ENCODE measurements at places on chromosomes 6 and 20.

DNA sequence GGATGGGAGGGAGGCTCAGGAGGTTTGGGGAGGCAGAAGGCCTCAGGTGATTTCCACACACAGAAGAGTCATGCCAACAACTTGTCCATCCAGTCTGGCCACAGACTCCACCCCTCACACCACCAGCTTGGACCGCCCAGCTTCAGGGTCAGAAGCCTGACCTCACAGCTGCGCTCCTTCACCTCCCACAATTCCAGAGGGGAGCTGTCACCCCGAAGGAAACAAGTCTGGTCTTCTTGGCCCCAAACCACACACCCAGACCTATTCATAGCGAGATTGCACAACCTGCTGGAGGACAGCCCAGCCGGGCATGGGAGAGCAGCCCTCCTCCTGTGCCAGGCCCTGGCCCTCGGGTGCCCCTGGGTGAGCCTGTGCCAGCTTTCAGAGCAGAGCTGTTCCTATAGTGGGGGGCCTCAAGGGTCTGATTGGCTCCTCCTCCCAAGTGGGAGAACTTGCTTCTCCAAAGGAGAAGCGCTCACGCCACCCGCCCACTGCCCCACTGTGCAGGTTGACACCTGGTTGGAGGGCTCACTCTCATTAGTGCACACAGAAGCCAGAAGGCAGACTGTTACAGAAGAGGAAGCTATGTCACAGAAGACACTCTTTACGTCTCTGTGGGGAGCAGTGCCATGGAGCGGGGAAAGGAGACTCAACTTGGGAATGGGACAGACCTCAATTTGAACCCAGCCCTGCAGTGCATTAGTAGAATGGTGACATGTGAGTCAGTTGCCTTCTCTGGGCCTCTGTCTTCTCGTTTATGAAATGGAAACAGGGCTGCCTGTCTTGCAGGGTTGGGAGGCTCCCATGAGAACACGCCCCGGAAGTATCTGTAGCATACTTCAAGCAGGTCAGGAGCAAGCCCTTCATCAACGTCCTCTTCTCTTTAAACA, 128.8 kb downstream of the FOXO3 start:
- no peak for DNase-seq

DNA sequence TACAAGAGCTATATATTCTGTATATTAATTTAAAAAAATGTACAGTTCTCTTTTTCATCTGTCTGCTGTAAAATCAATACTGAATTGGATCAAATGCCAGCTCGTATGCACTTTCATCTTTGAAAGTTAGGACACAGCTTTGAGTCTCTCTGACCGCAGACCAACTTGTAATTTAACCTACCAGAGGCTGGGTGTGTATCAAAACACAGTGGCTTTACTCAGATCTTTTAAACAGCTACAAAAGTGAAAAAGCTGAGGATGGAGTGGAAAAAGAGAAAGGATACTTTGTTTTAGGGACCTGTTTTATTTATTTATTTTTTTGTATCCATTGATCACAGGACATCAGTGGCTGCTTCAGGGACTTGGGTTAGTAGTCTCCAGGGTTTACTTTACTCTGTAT, 44.1 kb downstream of the KIAA0408 start:
- DNase-seq: no peak

DNA sequence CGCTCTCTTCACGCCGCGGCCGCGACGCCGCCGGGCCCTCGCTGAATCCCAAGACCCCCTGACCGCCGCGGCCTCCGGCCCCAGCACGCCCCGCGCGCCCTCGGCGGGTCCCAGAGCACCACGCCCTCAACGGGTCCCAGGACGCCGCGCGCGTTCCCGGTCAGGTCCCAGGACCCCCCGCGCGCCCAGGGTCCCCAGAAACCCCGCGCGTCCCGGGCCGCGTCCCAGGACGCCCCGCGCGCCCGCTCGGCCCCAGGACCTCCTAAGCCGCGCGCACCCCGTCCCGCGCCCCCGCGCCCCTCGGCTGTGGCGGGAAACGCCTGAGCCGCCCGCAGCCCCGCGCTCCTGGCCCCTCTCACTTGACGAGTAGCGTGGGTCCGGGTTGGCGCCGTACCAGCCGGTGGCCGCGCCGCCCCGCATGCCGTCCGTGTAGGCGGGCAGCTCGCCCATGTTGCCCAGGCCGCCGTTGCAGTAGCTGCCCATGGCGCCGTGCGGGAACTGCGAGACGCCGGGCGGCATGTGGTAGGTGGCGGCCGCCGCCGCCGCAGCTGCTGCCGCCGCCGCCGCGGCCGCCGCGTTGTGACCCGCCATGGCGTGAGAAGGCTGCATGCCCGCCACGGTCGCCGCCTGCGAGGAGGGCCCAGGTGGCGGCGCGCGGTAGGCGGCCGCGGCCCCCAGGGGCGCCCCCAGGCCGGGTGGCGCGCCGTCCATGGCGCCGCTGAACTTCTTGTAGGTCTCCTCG, 556 bp downstream of the NKX2-4 start:
- DNase-seq: peak; percentile 56

- no peak for DNase-seq
Observed at GRCh38 chr6:154251116-154251515, 105.5 kb downstream of the IPCEF1 start.

DNA sequence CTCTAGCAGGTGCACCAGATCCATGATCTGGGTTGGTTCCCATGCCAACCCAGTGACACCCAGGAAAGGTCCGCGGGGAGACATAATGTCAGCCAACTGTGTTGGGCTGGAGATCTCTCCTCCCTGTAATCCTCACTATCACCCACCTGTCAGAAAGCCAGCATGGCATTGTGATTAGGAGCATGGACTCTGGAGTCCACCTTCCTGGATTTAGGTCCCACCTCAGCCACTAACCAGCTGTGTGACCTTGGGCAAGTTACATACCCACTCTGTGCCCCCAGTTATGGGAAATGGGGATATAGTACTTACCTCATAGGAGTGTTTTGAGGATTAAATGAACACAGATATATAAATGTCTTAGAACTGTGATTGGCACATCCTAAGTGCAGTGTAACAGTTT, 97.9 kb downstream of the ZDHHC14 start:
- no peak for DNase-seq

DNA sequence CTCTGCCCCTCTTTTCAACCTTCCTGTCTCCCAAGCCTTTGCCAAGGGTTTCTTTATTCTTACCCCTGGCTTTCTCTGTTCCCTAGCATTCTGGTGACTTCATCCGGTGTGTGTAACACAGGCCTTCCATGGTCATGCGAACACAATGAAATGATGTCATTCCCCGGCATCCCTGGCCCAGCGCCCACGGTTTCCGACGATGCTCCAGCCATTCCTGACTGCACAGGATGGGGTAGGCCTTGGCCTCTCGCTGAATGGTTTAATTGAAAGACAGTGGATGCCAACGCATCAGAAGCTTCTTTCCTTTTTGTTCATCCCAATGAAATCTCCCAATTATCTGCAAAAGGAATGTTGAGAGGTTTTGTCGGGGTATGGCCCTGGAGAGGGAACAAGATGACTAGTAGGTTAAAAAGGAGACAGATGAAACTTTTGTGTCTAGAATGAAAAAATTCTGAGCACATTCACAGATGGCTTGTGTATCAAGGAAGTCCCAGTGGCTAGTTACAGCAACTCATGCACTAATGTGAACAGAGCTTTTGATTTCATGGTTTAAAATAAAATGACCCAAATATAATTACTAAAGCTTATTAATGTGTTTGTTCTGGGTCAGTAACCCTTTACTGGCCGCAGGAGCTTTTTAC, 655.0 kb downstream of the QKI start:
- no peak for DNase-seq

DNA sequence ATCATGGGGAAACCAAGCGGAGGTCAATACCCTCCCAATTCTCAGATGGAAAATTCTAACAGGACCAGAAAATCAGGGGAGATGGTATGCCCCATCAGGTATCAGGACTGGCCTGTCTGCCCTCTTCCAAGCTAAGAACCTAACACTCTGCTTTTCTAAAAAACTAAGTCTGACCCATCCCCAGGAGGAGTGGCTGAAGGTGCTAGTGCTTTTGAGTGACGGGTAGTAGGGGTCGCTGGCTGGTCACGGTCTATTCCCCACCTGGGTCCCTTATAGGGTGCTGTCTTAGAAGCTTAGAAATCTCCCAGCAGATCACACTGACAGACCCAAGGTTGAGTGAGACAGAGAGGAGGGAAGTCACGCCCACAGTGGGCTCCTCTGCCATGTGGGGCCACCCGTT, 9.6 kb downstream of the ABHD16A start:
- no peak for DNase-seq

GRCh38 chr20:34532320-34532719, 16.1 kb downstream of the DYNLRB1 start:
- DNase-seq: no peak

DNA sequence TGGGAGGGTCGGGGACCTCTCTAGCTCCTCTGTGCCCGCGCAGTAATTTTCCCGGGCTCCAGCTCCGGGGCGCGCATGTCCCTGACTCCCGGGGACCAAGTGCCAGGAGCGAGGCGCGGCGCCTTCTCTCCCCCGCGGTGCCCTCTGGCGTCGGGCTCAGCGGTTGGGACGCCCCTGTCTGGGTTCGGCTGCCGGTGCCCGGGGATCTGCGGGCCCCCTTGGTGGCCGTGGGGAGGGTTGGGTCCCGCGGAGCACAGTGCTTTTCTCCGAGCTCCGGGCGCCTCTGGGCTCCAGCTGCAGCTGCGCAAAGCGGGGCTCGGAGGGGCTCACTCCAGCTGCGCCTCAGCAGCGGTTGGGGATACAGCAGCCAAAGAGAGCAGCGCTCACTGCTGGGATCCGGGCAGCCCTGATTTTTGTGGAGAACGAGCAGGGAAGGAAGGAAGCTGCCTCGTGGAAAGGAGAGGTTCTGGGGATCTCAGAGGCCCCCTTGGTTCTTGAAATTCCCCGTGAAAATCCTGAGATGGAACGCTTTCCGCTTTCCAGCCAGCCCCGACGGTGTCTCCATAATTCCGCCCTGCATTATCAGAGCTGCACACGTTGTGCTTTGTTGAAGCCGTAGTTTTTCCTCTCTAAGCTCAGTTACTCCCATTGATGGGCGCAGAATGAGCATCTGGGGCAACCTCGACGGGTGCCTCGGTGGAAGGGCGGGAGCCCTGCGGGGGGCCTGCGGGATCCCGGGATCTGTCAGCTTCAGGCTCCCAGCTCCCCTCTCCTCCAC, 861 bp downstream of the PPP1R14C start:
- DNase-seq: no peak

- DNase-seq: no peak
Observed at GRCh38 chr20:44716309-44717106, 1.3 kb downstream of the CCN5 start.

GRCh38 chr20:24208652-24209051, 220.1 kb upstream of the GGTLC1 start:
- no peak for DNase-seq

DNA sequence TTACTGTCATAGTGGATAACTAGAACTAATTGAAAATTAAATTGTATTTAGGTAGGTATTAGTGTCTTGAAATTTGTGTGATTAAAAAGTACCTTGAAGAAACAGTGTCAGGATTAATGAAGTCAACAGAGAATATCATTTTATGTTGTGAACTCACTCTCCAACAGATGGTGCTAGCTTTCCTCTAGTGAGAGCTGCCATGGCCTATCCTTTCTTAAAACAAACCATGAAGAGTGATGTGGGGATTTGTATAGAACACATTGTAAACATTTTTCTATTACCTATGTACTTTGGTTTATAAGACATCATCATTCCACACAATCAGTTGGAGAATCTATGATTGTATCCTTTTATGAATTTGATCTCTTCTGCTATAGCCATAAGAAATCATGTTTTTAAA, 4.8 kb upstream of the SRSF12 start:
- DNase-seq: peak; percentile 75

DNA sequence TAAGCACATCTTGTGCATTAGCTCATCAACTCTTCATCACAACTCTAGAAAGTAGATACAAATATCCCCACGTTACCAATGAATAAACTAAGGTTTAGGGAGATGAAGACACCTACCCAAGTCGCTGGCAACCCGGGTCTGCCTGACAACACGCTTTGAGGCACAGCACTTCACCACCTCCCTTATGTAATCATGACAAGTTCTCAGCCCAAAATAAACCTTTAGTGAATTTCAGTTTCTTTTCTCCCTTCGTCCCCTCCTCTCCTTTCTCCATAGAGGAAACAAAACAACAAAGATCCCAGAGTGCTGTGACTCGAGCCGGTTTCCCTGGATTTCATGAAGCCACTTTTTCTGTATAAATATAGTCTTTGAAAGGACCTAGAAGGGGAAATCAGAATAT, 105.4 kb downstream of the MAFB start:
- DNase-seq: no peak

DNA sequence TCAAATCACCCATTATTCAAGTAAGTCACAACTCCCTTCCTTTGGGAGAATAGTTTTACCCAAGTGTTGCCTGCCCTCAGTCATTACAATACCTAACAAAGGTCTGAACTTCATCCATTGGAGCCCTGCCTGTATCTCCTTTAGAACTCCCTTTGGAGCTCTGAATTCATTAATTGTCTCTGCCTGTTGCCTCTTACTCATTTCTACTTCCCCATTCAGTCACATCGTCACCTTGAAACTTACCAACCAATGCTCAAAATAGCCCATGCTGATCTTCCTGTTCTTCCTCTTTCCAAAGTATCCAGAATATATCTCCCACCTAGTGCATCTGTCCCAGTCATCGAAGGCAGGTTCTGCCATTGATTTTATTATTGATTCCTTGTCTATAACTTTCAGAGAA, 120.7 kb upstream of the ADGRF1 start:
- no peak for DNase-seq

- no peak for DNase-seq
Observed at GRCh38 chr20:2104236-2104635, 2.6 kb downstream of the STK35 start.

DNA sequence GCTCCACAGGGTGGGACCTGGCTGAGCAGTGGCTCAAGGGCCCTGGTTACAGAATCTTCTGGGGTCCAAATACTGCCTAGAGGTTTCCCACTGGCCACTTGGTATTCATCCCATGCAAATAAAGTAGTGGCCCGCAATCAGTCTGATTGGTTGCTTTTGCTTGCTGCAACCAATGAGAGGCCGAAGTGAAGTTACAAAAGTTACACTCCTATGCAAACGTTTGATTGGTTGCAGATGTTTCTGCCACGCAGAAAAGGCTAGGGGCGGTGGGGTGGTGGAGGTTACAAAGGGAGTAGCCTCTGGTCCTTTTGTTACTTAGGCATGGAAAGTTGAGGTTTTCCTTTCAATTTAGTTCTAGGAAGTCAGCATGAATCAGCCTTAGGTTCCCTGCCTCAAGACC, 3.6 kb upstream of the NHLRC1 start:
- DNase-seq: no peak

- no peak for DNase-seq
Observed at GRCh38 chr6:124530926-124531325, 431.3 kb upstream of the RNF217 start.

- no peak for DNase-seq
Observed at GRCh38 chr6:113147544-113147943, 709.6 kb upstream of the MARCKS start.

- no peak for DNase-seq
Observed at GRCh38 chr20:965956-966355, 36.2 kb downstream of the RSPO4 start.

DNA sequence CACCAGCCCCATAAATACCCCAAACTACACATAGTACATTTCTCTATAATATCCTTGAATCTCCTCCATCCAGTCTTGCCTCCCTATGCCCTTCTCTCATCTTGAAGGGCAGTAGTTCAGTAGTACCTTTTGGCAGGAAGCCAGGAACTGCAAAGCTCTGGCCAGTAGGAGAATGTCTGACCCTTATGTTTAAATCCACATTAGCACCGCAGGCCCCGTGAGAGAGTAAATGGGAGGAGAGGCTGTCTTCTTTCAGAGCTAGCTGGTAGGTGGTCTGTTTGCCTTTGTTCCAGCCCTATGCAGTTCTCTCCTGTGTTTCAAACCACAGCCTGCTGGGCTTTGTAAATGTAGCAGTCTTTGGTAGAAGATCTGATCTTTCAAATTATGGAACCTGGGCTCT, 690.7 kb downstream of the DOK5 start:
- no peak for DNase-seq
